ENCODE measurements at places on chromosomes 1 and 21. TPM values are rescaled to one million over a fixed set of nuclear protein-coding genes. Genes with fewer than 3 reads are reported as not detected.

GRCh38 chr1:180947901-180948640, 35.4 kb downstream of the KIAA1614 start:
- no peak for DNase-seq

DNA sequence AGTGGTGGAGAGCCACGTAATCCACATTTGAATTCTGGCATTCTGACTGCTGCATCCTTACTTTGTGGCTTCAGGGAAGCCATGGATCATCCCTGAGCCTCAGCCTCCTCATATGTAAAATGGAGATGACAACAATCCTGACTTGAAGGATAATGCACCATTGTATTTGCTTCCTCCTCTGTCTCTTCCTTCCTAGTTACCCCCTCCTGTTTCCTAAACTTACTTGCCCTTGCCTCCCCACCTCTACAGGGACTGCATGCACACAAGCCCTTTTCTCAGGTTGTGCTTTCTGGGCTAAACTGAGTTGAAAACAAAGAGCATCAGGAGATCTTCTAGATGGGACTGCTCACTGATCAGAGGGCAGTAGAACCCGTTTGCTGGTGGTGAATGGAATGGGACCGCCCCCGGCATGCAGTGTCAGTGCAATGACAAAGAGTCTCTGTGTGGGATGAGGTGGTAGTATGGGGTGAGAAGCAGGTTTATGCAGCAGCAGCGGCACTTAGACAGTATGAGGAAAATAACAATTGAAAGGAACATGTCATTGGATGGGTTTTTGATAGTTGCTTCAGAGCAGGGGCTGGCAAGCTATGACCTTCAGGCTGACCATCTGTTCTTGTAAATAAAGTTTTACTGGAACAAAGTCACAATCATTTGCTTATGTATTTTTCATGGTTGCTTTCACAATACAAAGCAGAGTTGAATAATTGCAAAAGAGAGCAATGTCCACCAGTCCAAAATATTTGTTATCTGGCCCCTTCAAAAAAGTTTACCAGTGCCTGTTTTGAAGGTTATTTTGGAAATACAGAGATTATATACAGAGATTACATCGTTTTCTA, 6.1 kb upstream of the ADAMTS1 start:
- DNase-seq = no peak

DNA sequence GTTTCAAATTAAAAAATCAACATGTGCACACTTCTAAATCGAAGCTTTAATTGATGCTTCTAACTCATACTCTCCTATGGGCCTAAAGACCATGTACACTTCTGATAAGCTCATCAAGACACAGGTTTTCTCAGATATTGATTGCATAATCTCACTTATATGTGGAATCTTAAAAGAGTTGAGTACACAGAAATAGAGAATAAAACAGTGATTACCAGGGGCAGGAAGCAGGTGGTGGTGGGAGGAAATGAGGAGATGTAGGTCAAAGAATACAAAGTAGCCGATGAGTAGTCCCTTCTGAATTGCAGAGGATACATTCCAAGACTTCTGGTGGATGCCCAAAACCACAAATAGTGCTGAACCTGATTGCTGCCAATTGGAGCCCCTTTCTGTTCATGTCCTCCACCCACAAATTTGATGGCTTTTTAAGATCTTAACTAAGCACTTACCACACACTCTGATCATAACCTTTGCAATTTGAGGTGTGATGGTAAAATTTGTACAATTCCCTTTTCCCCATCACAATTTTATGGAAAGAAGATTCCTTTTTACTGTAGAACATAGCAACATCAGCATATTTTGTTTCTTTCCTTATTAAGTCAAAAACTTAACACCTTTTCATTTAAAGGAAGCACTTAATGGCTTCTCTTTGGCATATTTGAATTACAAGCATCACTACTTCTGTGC, 3.3 kb upstream of the CD1B start:
- no peak for DNase-seq

- DNase-seq = no peak
These were observed 10.2 kb upstream of the IFI16 start for GRCh38 chr1:158999316-159000069.

DNA sequence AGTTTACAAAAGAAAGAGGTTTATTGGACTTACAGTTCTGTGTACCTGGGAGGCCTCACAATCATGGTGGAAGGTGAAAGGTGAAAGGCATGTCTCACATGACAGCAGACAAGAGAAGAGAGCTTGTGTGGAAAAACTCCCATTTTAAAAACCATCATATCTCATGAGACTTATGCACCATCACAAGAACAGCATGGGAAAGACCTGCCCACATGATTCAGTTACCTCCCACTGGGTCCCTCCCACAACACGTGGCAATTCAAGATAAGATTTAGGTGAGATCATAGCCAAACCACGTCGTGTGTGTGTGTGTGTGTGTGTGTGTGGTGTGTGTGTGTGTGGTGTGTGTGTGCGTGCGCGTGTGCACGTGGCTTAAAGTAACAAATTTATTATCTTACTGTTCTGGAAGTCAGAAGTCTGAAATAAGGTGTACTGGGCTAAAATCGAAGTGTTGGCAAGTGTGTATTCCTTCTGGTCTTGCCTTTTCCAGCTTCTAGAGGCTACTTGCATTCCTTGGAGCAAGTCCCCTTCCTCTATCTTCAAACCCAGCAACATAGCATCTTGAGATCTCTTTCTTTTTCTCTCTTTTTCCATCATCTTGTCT, 48.1 kb upstream of the MPC2 start:
- DNase-seq = no peak

DNA sequence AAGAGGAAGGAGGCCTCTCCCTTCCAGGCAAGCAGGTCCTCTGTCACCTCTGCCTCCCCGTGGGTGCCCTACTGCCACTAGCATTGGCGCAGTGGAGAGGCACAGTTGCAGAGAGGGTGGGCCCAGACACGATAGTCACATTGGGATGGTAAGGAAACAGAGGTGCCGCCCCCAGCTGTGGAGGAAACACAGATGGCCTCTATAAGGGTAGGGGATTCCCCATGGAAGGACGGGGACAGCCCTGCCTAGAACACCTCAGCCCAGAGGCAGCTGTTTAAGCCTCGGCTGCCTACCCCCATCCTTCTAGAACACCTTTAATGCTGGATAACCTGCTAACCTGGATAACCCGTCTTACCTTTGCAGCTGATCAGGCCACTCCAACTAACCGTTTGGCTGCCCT, 65.7 kb upstream of the CNTN2 start:
- DNase-seq = no peak

DNA sequence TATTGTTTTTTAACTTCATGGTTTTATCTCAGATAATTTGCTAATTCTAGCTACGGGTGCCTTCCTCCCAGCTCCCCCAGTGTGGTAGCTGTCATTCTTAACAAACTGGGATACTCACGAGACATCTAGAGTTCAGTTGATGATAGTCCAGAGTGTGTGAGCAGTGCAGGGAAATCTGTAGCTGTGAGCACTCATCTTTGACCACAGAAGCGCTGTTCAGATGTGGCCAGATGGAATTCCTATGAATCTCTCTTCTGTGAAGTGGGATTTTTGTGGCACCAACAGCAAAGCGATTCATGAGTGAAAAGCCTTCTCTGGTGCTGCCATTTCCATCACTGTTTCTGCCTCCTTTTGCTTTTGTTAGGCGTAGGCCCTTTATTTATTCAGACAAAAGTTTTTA, 125.1 kb downstream of the NFIA start:
- DNase-seq = no peak

The CR2 gene
- not detected for total RNA-seq

- no peak for DNase-seq
These were observed 36.9 kb upstream of the POU3F1 start for GRCh38 chr1:38083541-38083940.

DNA sequence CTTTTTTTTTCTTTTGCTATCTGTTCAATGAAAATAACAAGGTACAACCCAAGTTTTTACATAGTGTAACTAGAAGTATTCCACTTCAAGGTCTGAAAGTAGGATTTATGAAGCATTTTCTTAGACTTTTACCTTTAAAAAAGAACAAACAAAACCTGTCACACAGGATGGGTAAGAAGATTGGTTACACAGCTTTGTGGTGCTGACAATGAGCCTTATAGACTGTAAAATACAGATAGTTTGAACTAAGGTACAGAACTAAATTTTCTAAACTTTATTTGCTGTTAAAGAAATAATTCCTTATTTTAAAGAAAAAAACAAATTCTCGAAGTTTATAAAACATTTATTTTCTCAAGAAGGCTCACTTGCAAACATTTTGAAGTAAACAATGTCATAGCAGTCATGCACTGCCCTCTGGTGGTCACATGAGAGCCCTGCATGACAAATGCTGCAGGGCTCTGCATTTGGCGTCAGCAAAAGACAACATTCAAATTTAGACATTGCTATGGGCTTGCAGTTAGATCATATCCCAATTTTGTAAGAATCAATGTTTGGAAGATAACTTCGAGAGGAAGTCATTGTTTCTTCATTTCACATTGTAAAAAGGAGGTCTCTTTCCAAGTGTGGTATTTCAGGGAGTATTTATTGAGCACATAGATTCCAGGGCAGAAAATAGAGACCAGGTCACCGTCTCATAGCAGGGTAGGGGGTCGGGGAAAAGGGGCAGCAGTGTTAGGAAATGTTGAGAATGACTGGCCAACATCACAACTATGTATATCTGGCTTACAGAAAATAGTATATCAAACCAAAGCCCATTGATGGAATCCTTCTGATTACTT, 115.3 kb upstream of the FMN2 start:
- DNase-seq = no peak

- no peak for DNase-seq
These were observed 411.0 kb upstream of the ESRRG start for GRCh38 chr1:217133958-217134856.

DNA sequence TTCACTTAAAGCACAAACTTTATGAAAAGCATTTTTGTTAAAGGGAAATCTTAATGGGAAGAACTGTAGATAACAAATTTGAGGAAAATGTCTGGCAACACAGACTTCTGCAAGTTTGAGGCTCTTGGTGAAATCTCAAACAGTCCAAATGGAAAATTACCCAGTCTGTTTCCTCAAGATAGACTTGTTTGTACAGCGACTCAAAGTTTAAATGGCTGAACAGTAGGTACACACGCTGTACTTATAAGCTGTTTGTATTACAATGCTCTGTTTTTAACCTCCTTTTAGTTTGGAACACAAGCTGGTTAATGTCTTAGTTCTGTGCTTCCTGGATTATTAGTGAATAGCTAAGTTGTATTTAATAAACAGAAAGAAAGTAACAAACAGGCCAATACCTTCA, 217.1 kb downstream of the NFIA start:
- no peak for DNase-seq

The SLC45A1 gene
- 4.4 TPM for total RNA-seq

The CCDC17 gene
- 2.2 TPM for total RNA-seq

DNA sequence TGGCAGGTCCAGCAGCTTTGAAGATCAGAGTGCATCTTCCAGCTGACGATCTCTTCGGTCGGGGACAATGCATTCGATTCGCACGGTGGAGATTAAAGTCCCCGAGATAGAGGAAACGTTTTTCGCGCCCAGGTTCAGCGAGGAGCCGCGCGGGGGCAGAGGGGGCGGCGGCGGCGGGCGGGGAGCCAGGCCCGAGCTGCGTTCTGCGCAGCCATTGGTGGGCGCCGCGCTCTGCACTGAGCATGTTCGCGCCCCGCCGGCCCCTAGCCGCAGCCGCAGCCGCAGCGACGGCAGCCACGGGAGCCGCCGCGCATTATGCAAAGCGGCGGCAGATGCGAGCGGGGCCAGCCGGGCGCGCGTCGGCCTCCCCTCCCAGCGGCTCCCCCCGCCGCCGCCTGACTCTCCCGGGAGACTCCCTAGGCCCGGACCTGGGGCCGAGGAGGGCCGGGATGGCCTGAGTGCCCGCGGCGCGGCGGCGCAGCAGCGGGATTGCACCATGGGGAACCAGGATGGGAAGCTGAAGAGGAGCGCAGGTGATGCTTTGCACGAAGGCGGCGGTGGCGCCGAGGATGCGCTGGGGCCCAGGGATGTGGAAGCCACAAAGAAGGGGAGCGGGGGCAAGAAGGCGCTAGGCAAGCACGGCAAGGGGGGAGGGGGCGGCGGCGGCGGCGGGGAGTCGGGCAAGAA, at the start of gene FMN2:
FMN2 (plus strand) TSS at position 270 of the 687 bp plus-strand sequence; CDS start at position 497, 227 bp downstream.
- DNase-seq = no peak

GRCh38 chr1:22557341-22557950, 5.8 kb upstream of the EPHA8 start:
- no peak for DNase-seq

The FAM131C gene
- total RNA-seq = not detected

- no peak for DNase-seq
These were observed 19.0 kb upstream of the PRSS38 start for GRCh38 chr1:227796359-227796915.

DNA sequence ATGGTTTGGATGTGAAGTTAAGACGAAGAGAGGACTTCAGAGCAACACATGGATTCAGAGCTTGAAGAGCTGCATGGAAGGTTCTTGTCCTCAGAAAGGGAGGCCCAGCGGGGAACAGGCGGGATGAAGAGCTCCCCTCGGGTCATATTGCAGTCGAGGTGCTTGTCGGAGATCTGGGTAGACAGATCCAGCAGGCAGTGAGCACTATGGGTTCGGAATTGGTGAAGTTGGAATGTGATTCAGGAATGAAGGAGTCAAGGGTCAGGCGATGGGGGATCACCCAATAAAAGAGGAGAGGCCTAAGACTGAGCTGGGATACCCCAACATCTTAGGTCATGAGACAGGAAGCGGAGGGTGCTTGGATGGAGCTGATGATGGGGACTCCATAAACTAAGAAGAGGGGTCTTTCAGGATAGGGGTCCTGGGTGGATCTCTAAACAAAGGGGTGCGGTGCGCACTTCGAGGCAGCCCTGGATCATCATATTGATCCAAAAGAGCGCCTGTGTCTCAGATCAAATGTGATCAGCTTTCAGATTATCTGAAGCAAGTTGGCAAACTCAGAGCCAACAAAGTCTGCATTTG, 176.3 kb upstream of the VAMP3 start:
- no peak for DNase-seq

DNA sequence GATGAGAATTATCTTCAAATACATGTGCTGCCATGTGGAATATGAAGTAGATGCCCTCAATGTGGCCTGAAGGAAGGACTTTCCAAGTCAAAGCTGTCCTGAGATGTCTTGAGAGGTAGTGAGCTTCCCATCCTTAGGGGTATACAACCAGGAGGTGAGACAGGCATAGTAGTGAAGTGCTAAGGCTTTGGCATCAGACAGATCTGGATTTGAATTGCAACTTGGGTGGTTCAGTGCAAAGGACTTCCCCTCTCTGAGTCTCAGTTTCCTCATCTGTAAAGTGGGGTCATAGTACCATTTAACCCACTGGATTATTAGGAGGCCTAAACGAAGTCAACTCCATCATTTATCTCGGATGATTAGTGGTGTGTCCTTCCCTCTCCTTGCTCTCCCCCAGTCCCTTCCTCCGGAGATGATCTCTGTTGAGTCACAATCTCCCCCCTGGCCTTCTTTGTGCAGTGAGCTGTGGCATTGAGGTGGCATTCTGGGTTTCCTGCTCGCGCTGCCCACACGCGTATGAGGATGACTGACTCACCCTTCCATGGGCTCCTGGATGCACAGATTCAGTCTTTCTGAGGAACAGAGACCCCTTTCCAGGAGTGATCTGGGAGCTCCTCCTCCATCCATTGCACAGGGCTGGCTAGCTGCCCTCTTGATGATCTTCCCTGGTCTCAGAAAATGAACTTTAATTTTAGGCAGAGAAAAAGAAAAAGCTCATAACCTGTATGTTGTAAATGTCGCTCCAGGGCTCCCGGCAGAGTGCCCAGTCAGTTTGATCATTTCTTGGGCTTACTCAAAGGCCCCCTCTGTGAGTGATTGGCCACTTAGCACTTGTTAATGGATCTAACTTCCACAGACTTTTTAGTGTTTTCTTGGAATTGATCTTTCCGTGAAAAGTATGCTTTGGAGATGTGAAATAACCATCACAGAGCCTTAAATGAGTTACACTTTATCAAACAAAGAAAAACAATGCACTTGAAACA, 354.6 kb downstream of the PTPRU start:
- no peak for DNase-seq

GRCh38 chr1:41540886-41541591, 56.6 kb upstream of the EDN2 start:
- DNase-seq = no peak

- DNase-seq = no peak
These were observed 40.6 kb upstream of the MAP10 start for GRCh38 chr1:232764458-232765251.

Measured in thoracic aorta (tissue), 2 donors.